ENCODE measurements at places on chromosomes 2 and 18.

DNA sequence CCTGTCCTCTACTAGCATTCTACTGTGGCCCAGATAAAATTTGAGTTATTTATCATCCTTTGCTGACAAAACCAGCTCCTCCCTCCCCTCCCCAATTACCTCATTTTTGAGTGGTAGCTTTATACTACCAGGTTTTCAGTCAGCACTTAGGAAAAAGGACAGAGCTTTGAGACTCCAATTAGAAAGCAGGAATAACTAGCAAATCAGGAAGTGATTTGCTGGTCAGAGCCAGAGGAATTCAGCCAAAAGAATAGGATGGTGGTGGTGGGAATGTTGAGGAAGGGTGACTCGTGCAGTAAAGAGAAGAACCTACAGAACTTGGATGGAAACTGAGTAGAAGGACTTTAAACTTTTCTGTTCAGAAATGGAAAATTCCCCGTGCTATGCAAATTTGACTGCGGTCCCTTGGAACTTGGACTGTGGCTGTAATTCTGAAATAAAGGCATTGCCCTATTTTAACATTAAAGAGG, 3.7 kb downstream of the MYL12B start:
- peak; percentile 37 for DNase-seq

DNA sequence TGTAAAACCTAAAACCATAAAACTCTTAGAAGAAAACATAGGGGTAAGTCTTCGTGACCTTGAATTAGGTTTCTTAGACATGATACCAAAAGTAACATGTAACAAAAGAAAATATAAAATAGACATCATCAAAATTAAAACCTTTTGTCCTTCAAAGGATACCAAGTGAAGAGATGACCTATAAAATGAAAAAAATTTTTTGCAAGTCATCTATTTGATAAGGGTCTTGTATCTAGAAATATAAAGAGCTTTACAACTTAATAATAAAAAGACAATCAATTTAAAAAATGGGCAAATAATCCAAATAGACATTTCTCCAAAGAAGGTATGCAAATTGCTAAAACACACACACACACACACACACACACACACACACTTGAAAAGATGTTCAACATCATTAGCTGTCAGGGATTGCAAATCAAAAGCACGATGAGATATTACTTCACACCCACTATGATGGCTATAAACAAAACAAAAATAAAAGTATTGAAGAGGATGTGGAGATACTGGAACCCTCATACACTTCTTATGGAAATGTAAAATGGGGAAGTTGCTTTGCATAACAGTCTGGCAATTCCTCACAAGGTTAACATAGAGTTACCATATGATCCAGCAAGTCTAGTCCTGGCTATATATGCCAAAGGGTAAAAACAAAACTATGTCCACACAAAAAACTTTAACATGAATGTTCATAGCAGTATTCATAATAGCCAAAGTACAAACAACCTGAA, 23.3 kb downstream of the SPDYA start:
- DNase-seq: no peak

GRCh38 chr2:75076088-75076487, 117.6 kb downstream of the POLE4 start:
- DNase-seq: no peak

GRCh38 chr2:173359231-173359630, 4.6 kb downstream of the CDCA7 start:
- peak; percentile 85 for DNase-seq

GRCh38 chr2:236685979-236686520, 116.4 kb downstream of the ACKR3 start:
- no peak for DNase-seq

- DNase-seq: no peak
Observed at GRCh38 chr2:134621939-134622705, 96.7 kb downstream of the TMEM163 start.

DNA sequence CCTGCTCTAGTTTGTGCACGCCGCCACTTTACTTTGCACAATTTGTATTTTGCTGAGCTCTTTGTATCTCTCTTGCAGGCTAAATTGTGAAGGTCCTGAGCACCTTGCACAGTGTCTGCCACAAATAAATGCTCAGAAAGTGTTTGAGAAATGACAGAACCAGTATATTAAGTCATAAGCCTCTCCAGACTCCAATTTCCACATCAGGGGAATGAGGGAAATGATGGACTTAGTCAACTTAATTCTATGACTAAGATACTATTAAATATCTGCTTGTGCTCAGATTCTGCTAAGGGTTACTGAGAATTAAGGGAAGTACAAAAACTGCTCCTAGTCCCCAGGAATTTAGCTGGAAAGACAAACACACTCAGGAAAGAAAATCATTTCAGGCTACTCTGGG, 239.1 kb upstream of the SLC14A2 start:
- no peak for DNase-seq

- no peak for DNase-seq
Observed at GRCh38 chr18:35027206-35027605, 14.0 kb upstream of the MAPRE2 start.

- DNase-seq: no peak
Observed at GRCh38 chr2:10954856-10955818, 43.4 kb downstream of the KCNF1 start.

DNA sequence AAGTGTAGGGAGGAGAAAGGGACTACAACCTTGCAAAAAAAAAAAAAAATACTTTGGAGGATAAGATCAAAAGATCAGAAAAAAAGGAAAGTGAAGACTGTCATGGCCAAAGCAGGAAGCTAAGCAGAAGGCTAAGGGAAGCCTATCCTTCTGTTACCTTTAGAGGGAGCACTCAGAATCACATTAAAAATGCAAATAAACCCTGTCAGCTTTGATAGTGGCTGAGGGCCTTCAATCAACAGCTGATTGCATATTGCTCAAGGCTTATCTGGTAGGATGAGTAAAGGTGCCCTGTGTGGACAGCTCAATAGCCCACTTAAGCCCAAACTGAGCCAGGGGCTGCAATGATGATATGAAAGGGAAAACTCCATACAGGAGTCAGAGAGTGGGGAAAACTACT, 1021.2 kb downstream of the LRP1B start:
- DNase-seq: peak; percentile 15

GRCh38 chr2:98205889-98206288, 118.9 kb downstream of the VWA3B start:
- no peak for DNase-seq

- DNase-seq: no peak
Observed at GRCh38 chr2:237268004-237268708, 145.8 kb downstream of the COL6A3 start.

DNA sequence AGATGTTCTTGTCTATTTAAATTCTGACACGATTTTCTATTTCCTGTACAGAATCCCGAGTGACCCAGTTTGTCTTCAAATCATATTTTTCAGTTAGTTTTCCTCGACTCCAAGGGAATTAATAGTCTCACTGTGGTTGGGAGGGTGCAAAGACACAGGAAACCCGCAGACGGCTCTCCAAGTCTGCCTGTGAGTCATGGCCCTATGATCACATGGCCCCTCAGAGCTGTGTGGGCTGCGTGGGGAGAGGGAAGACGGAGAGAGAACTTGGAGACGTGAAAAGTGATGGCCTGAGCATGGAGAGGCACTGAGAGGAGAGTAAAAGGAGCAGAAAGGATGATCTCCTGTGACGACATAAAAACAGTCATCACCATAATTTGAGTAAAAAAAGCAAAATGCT, 989.9 kb downstream of the DCDC2C start:
- DNase-seq: peak; percentile 76

GRCh38 chr2:235416858-235417499, 76.9 kb upstream of the AGAP1 start:
- DNase-seq: peak; percentile 9

- DNase-seq: peak; percentile 46
Observed at GRCh38 chr2:119827866-119828507, 68.3 kb downstream of the PTPN4 start.

- DNase-seq: peak; percentile 2
Observed at GRCh38 chr18:59990121-59990823, 90.5 kb downstream of the PMAIP1 start.

DNA sequence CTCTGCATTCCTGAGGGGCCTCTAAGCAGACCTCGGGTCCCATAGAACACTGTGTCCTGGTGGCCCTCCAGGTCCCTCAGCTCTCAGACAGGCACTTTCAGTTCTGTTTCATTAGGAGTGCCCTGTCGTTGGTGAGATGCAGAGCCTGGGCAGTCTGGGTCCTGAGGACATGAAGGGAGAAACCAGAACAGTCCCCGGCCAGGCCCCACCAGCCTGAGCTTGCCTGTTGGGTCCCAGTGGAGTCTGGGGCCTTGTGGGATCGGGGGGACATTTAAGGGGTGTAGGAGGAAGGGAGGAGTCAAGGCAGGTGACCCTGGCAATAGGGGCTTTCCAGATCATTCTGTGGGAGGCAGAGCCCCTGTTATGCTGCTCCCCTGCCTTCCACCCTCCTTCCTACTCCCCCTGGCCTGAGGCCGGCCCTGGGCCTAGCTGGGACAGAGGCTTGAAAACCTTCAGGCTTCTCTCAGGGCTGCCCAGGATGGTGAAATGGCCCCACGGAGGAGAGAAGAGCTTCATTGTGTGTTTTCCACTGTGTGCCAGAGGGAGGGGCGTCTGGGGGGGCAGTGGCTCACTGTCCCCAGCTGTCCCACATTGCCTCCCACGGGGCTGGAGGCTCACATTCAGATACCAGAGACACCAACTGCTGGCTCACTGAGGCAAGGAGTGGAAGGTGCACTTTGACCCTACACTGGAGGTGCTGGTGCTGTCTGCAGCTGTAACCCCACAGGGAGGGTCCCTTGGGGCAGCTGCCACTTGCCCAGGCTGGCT, 26.6 kb upstream of the CATIP start:
- no peak for DNase-seq

GRCh38 chr2:215110918-215111317, 27.5 kb downstream of the ABCA12 start:
- no peak for DNase-seq

GRCh38 chr2:103887625-103888024, 966.3 kb upstream of the POU3F3 start:
- DNase-seq: no peak

- DNase-seq: no peak
Observed at GRCh38 chr18:8744656-8745055, 39.3 kb downstream of the MTCL1 start.

GRCh38 chr2:83261591-83262136, 1197.4 kb downstream of the SUCLG1 start:
- no peak for DNase-seq

DNA sequence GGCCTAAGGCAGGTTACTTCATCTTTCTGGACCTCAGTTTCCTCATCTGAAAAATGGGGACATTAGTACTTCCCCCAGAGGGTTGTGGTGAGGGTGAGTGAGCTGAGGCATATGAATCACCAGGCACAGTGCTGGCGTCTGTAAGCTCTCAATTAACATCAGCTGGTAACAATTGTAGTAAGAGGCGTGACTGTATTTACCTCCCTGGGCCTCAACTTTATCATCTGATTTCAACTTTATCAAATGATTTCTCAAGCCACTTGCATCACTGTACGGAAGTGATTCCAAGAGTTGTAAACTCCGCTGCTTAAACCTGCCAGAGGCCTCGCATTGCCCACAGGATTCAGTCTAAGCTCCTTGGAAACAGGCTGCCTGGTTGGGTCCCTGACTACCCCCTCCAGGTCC, 53.6 kb upstream of the PKDCC start:
- DNase-seq: peak; percentile 26

- DNase-seq: no peak
Observed at GRCh38 chr2:191184457-191184856, 33.7 kb upstream of the STAT4 start.

DNA sequence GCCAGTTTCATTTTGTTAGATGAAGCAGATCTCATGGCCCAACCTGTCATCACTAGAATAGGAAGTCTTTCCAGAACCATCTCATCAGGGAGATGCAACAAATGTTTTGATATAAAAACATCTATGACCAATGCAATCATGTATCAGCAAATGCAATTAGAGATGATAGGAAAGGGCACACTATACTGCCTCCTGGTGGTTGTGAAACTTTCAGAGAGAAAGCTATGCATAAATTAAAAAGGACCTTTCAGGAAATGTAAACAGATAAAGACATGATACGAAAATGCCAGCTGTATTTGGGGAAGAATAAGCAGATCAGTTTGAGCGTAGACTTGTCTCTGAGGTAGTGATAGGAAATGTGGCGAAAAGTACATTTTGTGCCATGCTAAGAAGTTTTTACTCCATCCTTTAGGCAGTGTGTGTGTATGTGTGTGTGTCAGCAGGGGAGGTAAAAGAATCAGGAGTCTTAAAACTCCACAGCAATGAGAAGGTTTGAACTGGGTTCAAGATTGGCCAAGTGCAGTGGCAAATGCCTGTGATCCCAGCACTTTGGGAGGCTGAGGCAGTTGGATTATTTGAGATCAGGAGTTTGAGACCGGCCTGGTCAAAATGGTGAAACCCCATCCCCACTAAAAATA, 479.3 kb downstream of the CPS1 start:
- DNase-seq: peak; percentile 55

DNA sequence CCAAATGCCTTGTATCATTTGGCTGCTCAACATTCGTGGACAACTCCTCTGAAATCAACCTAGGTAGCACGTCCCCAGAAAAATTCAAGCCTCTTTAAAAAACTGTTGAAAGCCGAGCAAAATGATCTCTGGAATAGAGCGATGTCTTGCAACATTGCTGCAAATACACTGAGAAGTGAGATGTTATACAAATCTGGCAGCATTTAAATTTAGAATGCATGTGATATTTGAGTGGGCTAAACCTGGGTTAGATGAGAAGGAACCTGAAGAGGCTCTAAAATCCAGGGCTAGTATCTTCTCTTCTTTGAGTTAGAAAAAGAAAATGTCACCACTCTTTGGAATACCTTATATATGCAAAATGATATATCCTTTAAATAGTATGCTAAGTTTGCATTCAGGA, 81.5 kb upstream of the ZBTB14 start:
- DNase-seq: no peak

- DNase-seq: no peak
Observed at GRCh38 chr2:235713189-235713588, 219.3 kb downstream of the AGAP1 start.

GRCh38 chr2:126877041-126877440, 21.6 kb upstream of the TEX51 start:
- DNase-seq: no peak

GRCh38 chr2:95270541-95271081, 3.6 kb upstream of the PROM2 start:
- DNase-seq: no peak

DNA sequence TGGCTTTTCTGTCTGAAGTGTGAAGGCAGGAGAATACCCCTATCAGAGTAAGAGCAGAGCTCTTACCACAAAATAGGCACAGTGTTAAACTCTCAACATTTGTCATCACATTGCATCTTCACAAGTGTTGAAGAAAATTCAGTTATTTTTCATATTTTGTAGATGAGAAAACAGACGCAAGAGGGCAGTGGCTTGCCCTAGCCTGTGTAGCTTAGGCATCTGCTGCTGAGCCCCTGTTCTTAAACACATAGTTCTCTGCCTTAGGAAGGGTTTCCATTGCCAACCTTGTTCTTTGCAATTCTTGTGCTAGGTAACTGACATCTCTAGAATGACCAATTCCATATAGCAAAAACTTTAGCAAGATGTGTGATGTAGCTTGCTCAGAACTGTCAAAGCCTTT, 112.7 kb upstream of the RMDN2 start:
- no peak for DNase-seq

DNA sequence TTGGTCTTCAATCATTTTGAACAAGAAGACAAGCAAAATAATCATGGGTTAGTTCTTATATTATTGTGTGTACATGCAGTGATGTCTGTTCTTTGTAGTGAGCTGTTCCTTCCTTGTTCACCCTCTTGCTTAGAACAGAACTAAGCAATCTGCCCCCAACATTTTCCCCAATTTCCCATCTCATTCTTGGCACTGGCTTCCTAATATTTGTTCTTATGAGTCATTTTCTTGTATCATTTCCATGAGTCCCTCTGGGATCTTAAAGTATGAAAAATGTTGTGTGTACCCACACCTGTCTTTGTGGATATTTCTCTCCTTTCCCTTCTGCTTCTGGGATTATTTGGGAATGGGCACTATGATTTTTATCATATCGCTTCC, 3.5 kb upstream of the IL1B start:
- DNase-seq: no peak

Measured in HT1080 (cell line).